ENCODE measurements at places on chromosomes 16 and 17.
A peak's percentile ranks its signal among the peaks of the same experiment; 100 is the strongest.

DNA sequence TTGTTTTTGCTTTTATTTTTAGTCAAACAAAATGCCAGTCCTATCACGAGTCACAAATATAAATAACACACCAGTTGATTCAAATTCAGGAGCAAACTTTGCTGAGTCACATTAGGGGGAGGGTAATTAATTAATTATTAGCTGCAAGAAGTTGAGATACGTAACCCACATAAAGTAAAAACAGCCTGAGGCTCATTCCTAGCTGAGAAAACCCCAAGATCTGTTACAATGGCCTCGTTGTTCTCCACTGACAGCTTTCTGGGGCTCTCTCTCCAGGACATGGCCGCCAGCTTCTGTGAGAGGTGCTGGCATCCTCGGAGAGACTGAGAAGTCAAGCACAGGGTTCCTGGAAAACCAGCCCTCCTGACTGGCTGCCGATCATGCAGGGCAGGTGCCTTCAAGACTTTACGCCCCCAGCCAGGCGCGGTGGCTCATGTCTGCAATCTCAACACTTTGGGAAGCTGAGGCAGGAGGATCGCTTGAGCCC is 11.1 kb downstream of the RAB40B start:
- DNase-seq: no peak

- DNase-seq: no peak
These were observed 12.6 kb downstream of the CACNG1 start for GRCh38 chr17:67056746-67057490.

- no peak for DNase-seq
These were observed 2.2 kb upstream of the KRT19 start for GRCh38 chr17:41530062-41531048.

- no peak for DNase-seq
These were observed 3.7 kb downstream of the KRT24 start for GRCh38 chr17:40699853-40700252.

GRCh38 chr16:76441876-76442275 is 164.7 kb downstream of the CNTNAP4 start:
- no peak for DNase-seq

- DNase-seq: no peak
These were observed 25.5 kb upstream of the ALKBH5 start for GRCh38 chr17:18158022-18158600.

DNA sequence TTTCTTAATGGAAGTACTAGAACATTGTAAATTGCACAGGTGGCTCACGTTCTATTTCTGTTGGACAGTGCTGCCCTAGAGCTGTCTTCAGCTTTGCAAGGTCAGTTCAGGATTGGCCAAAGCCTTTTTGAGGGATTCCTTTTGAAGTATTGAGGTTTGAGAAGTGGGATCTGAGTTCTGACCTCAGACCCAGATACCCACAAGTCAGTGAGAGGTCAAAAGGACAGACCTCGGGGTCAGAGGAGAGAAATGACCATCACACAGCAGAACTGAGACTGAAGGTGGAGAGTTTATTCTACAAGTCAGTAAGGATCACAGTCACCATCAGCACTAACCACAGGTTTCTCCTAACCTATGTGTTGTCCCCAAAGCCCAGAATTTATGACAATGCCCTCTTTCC is 1.7 kb downstream of the ACSM5 start:
- no peak for DNase-seq

DNA sequence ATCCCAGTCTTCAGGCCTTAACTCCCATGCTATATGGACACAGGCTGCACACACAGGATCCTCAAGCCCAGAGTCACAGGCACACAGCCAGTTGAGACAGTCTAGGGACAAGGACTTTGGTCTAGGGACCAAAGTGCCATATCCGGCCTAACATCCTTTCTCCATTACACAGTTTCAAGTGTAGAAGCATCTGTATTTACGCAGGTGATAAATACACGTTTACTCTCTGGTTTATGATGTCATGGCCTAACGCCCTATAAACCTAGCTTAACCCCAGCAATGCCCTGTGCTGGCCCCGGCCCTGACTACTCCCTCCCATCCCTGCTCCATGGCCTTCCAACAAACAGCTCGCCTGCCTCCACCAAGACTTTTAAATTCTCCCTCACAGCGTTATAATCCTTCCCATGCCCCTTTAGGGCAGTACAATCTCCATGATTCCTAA is 17.1 kb downstream of the CUEDC1 start:
- DNase-seq: peak; percentile 32

DNA sequence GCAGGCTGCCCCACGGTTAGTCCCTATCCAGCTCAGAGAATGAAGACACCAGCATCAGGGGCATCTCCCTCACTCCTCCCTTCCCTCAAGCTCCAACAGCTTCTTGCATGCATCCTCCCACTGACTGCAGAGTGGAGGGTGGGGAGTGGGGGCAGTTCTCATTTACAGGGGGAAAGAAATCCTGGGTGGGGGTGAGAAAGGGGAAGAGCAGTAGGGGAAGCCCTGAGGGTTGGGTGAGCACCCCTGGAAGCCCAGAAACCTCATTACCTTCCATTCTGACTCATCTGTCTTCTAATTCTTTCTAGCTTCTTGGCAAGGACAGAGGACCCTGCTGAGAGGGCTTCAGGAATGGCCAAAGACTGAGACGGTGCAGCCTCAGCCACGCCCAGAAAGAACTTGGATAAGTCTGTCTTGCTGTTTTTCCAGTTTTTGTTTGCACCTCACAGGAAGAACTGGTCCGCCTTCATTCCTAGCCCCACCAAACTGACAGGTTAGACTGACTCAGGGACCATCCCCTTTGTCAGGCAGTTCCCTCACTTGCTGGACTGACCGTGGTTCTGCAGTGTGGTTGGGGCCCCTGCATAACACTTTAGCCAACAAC is 52.5 kb upstream of the WSB1 start:
- DNase-seq: no peak

DNA sequence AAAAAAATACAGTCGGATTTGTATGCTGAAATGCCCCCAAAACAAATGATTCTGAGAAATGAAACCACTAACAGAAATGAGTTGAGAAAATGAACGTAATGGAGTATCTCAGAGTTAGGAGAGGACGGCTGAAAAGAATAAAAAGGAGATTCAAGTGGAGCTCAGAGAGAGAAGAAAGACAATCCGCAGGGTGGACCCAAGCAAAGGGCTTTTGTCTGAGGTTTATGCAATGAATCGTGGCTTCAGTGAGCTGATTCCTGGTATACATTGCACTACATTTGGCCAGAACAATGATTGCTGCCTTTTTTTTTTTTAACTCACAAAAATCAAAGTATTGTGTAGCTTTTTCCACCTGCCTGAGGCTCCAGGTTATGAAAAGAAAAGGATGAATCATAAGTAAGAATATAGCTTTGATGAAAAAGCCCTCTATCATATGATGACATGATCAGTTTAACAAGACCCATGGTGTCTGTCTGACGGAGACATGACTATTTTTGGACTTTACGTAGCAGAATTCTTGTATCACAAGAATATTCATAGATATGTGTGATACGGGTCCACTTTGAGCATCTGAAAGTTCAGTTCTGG is 4.4 kb upstream of the MED9 start:
- no peak for DNase-seq

DNA sequence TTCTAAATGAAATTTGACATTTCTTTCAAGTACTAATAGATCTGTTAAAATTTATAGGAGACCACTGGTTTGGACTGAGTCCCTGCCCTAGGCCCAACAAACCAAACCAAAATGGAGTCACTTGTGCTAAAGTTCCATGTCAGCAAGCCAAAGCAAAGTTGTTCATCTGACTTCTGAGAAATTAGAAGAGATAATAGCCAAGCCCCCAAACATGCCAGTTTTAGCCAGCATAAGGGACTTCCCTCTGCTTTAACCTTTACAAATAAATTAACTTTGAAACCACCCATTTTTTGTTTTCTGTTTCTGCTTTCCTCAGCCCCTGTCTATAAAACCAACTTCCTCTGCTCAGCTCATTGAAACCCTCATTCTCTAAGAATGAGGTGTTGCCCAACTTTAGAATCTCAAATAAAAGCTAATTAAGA is 18.9 kb downstream of the CDR2 start:
- DNase-seq: no peak

DNA sequence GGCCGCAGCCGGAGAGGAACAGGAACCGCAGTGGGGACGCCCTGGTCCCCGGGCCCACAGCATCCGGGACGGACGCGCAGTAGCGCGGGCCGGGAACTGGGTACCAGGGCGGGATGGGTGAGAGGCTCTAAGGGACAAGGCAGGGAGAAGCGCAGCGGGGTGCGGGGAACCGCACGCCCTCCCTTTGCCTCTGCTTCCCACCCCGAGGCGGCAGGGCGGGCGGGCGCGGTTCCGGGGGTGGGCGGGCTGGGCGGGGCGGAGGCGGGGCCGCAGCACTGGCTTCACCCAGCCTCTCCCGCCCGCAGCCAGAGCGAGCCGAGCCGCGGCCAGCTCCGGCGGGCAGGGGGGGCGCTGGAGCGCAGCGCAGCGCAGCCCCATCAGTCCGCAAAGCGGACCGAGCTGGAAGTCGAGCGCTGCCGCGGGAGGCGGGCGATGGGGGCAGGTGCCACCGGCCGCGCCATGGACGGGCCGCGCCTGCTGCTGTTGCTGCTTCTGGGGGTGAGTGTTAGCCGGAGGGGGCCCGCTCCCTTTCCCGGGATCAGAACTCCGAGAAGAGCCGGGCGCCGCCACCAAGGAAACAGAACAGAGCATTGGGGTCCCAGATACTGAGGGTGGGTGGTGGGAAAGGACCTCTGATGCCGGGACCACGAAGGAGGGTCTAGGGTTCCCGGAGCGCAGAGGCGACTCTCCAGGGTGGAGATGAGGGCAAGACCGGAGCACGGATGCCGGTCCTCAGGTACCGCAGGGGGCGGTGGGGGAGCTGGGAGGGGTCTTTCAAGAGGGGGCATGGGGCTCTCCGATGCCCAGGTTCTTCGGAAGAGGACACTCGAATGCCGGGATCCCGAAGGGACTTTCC is at the start of gene NGFR:
Gene NGFR, plus strand, starts transcription at position 308 of the 856 bp plus-strand sequence. Its CDS starts 125 bp downstream, at position 433.
- peak; percentile 70 for DNase-seq

DNA sequence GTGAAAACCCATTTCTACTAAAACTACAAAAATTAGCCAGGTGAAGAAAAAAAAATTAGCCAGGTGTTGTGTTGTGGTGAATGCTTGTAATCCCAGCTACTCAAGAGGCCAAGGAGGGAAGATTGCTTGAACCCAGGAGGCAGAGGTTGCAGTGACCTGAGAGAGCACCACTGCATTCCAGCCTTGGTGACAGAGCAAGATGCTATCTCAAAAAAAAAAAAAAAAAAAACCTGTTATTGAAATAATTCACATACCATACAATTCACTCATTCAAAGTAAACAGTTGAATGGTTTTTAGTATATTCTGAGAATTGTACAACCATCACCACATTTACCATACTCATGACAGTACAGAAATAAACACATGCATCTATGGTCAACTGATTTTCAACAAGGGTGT is 31.0 kb downstream of the ZNRF1 start:
- DNase-seq: no peak

- DNase-seq: no peak
These were observed 21.3 kb downstream of the GALK1 start for GRCh38 chr17:75743625-75744206.

- no peak for DNase-seq
These were observed 206.4 kb downstream of the KATNIP start for GRCh38 chr16:27756206-27756970.

GRCh38 chr17:66834919-66835454 is at the start of gene CACNG5:
TSS of gene CACNG5 (plus strand) at chr17:66835117. CDS start at chr17:66877333, 42,216 bp downstream.
- DNase-seq: no peak

DNA sequence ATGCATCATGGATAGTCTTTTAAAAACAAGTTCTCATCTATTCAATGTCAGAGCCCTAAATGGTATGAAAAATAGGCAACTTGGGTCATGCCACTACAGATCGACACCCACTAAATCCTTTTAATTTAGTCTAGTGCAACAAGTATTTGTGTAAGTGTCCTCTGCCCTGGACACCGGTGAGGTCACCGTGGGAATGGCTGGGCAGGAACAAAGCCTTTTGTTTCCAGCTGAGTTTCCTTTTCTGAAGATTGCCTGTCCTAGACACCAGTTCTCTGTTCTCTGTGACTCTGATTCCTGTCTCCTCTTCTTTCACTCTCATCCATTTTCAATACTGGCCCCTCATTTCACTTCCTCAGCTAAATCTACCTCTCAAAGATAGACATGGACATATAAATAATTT is 446.5 kb downstream of the MAF start:
- no peak for DNase-seq

GRCh38 chr17:48134912-48135480 is 27.4 kb downstream of the SNX11 start:
- peak; percentile 17 for DNase-seq

DNA sequence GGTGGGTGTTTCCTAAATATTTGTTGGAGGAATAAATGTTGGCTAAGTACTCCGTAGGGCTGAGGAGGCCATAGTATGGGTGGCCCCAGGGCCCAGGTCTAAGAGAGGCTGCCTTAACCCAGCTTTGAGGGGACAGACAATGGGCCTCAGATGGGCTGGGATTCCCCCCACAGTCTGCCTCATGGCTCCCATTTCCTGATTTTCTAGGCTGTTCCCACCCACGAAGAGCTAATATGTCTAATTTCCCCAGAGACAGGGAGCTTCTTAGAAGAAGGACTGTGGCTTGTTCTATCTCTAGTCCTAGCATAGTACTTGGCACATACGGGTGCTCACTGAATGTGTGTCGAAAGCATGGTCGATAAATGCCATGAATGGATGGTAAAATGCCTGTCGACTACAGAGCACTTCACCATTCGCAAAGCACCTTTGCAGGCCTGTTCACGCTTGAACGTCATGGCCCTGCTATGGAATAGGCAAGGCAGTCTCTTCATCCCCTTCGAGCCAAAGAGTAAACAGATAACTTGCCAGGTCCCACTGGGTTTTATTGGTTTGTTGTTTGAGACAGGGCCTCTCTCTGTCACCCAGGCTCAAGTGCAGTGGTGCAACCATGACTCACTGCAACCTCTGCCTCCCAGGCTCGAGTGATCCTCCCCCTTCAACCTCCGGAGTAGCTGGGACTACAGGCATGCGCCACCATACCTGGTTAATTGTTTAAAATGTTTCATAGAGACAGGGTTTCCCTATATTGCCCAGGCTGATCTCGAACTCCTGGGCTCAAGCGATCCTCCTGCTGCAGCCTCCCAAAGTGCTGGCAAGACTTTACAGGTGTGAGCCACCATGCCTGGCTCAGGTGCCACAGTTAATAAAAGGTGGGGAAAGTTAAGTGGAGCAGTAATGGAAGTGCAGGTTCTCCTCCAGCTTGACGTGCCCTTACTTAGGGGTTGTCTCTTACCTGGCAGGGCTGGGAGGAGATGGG is 9.7 kb downstream of the CHAD start:
- DNase-seq: no peak

GRCh38 chr17:78337244-78338109 is 22.4 kb downstream of the SOCS3 start:
- no peak for DNase-seq

GRCh38 chr17:17636272-17636885 is 44.9 kb upstream of the PEMT start:
- DNase-seq: no peak

DNA sequence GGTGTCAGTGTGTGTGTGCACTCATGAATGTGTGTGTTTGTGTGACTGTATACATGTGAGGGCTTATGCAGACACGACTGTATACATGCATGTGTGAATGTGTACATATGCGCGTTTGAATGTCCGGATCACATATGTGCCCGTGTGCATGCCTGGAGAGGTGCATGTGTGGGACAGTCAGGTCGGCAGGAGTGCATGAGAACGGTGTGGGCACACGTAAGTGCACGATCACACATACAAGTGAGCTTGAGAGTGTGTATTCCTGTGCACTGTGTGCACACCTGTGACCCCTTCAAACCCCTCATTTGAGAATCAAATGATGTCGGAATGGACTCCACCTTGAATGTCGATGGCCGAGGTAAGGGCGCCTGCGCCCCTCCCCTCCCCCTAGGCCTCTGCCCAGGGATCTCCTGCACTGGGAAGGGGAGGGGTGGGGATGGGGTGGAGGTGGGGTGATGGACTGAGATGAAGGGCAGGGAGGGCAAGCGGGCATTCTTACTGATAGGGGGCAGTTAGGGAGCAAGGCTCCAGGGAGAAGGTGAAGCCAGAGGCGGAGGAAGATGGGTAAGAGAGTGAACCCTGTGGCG is 601 bp upstream of the NGFR start:
- DNase-seq: no peak

Data from NCI-H1417 (cell line).